ENCODE measurements at places on chromosomes 4 and X.

DNA sequence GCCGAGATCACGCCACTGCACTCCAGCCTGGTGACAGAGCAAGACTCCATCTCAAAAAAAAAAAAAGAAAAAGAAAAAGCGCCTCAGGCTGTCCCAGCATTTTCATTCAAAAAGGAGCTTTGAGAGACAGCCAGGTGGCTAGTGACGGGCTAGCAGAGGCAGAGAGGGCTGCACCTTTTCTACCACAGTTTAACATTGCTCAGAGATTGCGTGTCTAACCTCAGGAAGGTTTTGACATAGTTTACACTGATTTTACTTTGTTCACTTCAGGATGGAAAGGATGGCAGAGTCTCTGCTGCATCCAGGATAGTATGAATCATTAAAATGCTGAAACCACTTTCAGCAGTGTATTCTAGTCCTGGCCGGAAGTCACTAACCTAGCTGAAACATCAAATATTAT is 28.1 kb downstream of the ZFP42 start:
- H3K36me3 ChIP-seq: peaks cover 3% of the 10 kb centered on the region
- no peak for DNase-seq
- H3K27me3 ChIP-seq: no peaks in the 10 kb centered on the region
- no peak overlapping the region for H3K4me3 ChIP-seq

GRCh38 chrX:21490341-21490740 is 116.1 kb downstream of the CNKSR2 start:
- H3K4me3 ChIP-seq: no peak overlapping the region
- no peaks in the 10 kb centered on the region for H3K36me3 ChIP-seq
- no peak for DNase-seq
- H3K4me1 ChIP-seq: peaks cover 68% of the 10 kb centered on the region

DNA sequence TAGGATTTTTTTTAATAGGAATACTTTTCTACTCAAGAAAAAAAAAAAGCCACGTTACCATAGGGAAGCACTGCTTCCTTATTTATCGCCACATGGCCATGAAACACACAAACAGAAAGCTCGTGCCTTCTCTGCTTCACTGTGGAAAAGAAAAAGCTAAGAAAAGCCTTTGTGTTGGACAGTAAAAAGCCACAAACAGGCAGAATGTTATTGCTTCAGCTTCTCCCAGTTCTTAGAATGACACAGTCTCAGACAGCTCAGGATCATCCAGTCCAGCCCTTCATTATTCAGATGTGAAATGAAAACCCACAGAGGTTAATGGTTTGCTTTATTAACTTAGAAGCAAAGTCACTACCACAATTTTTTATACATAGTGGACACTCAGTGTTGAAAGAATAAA is 181.6 kb upstream of the NOCT start:
- H3K4me1 ChIP-seq: peaks cover 26% of the 10 kb centered on the region
- no peaks in the 10 kb centered on the region for H3K36me3 ChIP-seq
- H3K4me3 ChIP-seq: no peak overlapping the region
- no peak for DNase-seq
- no peaks in the 10 kb centered on the region for H3K27me3 ChIP-seq

DNA sequence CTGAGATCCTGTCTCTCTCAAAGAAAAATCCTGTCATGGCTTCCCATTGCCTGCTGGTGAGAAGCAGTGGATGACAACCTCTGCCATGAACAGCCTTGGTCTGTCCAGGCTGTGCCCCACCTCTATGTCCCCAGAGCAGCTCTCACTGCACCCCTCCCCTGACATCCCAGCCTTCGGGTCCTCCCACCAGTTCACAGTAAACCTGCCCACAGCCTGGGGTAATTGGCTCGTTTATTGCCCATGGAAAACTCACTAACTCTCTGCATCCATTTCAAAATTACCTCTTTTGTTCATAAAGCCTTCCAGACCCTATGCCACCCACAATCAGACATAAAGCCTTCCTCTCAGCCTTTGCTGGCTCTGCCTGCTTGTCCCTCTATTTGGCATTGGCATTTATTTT is 10.7 kb upstream of the HMGB3 start:
- no peaks in the 10 kb centered on the region for H3K4me1 ChIP-seq
- no peak overlapping the region for H3K4me3 ChIP-seq
- DNase-seq: no peak
- H3K36me3 ChIP-seq: no peaks in the 10 kb centered on the region
- H3K27me3 ChIP-seq: no peaks in the 10 kb centered on the region
- H3K27ac ChIP-seq: no peak overlapping the region

GRCh38 chr4:476501-476900 is 22.5 kb downstream of the ZNF721 start:
- no peaks in the 10 kb centered on the region for H3K27me3 ChIP-seq
- H3K4me1 ChIP-seq: peaks cover 11% of the 10 kb centered on the region
- DNase-seq: no peak

- H3K27ac ChIP-seq: no peak overlapping the region
- H3K27me3 ChIP-seq: peaks cover 3% of the 10 kb centered on the region
- no peaks in the 10 kb centered on the region for H3K4me1 ChIP-seq
- no peak for DNase-seq
- H3K36me3 ChIP-seq: peaks cover 5% of the 10 kb centered on the region
- H3K4me3 ChIP-seq: no peak overlapping the region
These were observed 24.7 kb downstream of the RAB33A start for GRCh38 chrX:130196466-130196865.

All from mesothelial cell of epicardium (in vitro differentiated cells).